Activated naive CD4-positive, alpha-beta T cell (primary cell): ENCODE measurements at places on chromosomes 3 and 15.

GRCh38 chr3:26623419-26624208, 1.0 kb downstream of the LRRC3B start:
- no peak for DNase-seq

- DNase-seq, result no peak
These were observed 37.7 kb upstream of the FGD5 start for GRCh38 chr3:14780927-14781507.

GRCh38 chr3:45236964-45237363, 10.9 kb upstream of the TMEM158 start:
- DNase-seq, result no peak

- DNase-seq, result no peak
These were observed 118.8 kb downstream of the TMCO5A start for GRCh38 chr15:38053205-38053604.

- no peak for DNase-seq
These were observed 1.1 kb downstream of the CASR start for GRCh38 chr3:122184591-122184929.

DNA sequence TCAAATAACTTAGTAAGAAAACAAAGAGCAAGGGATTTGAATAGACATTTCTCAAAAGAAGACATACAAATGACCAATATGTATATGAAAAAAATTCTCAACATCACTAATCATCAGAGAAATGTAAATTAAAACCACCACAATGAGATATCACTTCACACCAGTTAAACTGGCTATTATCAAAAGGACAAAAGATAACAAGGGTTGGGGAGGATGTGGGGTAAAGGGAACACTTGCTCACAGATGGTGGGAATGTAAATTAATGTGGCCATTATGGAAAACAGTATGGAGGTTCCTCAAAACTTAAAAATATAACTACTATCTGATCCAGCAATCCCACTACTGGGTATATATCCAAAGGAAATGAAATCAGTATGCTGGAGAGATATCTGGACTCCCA, 46.0 kb upstream of the RYK start:
- no peak for DNase-seq

DNA sequence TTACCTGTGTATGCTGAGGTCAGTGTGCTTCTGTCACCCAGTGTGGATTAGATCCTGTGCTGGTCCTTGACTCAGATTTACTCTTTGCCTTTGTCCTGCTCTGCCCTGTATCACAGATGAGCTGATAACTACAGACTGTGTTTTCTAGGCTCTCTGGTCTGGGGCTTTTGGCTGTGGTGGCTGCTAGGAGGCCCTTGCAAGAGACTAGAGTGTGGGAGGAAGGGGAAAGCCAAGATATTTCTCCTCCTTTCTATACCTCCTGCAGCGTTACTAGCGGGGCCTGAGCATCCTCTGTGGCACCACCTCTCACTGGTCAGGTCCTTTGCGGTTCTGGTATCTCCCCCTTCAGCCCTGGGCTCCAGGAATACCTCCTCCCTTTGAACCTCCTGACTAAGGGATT, 282.3 kb upstream of the TBC1D5 start:
- no peak for DNase-seq

- DNase-seq, result no peak
These were observed 43.5 kb downstream of the ACP3 start for GRCh38 chr3:132360717-132361116.

DNA sequence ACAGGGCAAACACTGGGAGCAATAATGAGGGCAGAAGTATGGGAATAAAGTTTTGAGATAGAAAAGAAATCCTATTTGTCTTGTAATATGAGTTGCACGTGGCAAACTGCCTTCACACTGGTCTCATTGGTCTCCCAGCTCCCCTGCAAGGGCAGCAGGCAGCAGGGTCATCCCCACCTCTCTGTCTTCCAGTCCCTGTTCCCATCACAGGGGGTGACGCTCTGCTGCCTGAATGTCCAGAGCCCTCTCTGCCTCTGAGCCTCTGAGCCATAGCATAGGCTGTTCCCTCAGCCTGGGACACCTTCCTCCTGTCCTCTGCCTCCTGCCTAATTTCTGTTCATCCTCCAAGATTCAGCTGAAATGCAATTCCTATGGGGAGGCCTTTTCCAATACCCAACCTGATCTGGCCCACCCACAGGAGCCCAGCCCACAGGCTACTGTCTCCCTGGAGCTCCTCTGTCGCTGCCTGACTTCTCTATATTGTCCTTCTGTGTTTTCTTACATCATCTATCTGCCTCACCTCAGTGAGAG, 12.1 kb upstream of the SKOR1 start:
- no peak for DNase-seq

DNA sequence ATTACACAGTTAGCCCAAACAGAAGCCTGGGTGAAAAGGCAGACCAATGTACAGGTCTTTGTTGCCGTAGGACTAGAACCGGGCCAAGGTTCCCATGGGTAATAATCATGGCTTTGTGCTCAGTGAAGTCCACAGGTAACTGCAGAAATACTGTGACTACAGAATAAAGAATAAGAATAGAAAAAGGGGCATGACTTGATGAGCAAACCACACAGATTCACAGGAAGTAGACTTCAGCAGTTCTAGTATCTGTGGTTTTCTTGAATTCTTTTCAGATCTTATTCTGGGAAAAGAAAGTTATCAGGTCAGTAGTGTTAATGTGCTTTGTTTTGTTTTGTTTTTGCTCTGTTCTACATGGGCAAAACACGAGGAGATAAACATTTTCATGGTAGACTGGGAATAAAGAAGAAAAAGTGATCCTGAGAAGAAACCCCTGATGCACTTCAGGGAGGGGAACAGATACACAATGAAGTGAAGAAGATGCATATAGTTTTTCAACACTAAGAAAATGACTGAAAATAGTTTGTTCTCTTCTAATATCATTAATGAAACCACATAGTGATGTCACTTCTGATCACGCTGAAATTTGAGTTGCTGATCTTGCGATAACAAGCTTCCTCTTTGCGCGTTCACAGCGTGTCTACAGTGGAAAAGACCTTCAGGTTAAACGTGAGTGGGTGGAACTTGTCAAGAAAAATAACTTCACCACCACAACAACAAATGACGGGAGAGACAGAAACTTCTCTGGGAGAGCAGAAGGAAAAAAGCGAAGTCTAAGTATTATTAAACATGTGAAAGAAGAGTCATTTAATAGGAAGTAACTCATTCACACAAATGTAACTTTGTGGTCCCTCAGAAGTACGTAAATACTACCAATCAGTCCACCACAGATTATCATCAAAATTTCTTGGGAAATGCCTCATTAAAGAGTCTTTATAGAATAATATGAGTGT, 315.8 kb upstream of the SATB1 start:
- DNase-seq, result no peak

- DNase-seq, result no peak
These were observed 42.8 kb upstream of the RPL35A start for GRCh38 chr3:197907196-197907595.

- no peak for DNase-seq
These were observed 1.4 kb upstream of the KIF23 start for GRCh38 chr15:69412701-69413100.

DNA sequence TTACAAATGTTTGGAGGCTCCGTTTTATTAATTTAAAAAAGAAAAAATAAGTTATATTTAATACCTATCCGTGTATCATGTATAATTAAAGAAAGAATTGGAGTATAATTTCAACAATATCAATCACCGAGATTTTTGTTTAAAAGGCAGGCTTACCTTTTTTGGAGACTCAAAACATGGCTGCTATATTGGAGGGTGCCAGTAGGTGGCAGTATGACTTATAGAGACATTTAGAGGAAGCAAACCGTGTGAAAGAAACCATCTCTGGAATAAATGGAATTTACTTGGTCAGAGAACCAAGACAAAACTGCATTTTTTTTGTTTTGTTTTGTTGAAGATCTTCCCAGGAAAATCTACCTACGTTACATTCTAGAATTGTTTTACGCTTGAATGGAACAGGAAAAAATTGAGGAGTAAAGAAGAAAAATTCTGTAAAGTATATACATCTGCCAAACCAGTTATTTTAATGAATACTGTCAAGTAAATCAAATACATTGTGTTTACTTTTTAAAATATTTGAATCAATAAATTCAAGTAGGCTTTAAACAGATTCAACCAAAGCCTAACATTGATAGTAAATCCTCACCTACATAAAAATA, 802.6 kb upstream of the ALCAM start:
- DNase-seq, result peak; percentile 14

DNA sequence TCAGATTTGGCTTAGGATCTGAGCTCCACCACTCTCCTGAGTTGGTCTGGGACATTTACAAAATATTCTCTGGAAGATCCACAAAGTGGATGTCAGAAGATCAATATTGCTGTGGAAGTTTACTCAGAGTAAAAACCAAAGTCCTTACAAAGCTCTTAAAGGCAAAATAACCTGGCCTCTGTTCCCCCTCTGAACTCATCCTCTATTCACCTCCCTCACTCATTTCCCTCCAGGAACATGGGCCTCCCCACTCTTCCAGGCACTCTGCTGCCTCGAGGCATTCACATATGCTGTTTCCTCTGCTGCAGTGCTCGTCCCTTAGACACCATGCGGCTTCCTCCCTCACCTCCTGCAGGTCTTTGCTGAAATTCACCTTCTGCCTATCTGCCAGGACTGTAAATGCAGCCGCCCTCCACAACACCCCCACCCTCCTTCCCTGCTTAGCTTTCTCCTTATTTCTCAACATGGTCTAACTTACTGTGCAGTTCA, 19.1 kb upstream of the CCDC174 start:
- DNase-seq, result no peak

GRCh38 chr3:103210583-103210982, 775.8 kb downstream of the ZPLD1 start:
- DNase-seq, result no peak

GRCh38 chr3:161510510-161511260, 14.1 kb downstream of the OTOL1 start:
- DNase-seq, result no peak

DNA sequence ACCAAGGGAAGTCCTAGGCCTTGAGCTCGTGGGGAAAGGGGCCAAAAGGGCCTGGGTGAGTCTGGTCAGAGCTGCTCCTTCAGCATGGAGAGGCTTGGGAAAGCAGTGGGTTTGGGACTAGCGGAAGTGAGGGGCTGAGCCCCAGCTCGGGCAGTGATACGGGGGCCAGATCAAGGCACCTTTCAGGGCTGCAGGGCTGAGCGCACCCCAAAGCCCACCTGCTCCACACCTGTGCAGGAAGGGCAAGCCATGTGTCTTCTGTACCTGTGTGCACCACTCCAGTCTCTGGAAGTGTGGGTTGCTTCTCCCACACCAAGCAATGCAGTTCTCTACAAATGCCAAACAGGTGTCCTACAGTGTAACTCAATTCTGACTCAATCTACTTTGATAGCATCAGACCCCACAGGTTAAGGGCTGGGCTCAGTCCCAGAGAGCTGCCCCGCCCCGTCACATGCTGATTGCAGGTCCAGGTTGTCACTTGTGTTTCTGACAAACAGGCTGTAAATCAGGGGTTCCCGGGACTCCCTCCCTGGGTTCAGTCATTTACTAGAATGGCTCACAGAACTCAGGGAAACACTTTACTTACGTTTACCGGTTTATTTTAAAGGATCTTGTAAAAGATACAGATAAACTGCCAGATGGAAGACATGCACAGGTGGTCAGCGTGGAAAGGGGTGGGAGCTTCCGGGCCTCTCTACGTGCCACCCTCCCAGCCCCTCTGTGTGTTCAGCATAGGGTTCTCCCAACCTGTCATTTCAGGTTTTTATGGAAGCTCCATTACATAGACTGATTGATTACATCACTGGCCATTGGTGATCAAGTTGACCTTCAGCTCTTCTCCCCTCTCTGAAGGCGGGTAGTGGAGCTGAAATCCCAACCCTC, 28.8 kb upstream of the KLF13 start:
- DNase-seq, result no peak

GRCh38 chr3:5072100-5072816, 49.8 kb upstream of the ARL8B start:
- DNase-seq, result no peak

DNA sequence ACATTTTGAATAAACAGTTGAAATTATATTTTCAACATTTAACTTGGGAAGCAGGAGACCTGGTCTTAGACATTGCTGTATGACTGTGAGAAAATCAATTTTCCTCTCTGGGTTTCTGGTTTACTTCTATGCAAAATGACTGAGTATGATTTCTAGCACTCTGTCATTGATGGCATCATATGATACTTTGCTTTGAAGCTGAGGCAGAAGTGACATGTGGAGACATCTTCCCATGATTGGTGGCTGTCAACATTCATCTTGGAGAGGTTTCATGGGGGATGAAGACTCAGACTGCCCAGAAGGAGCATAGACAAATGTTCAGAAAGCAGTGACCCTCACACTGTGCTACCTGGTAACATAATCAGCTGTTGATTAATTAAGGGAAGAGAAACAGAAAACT, 477.9 kb downstream of the PDCD6IP start:
- no peak for DNase-seq

DNA sequence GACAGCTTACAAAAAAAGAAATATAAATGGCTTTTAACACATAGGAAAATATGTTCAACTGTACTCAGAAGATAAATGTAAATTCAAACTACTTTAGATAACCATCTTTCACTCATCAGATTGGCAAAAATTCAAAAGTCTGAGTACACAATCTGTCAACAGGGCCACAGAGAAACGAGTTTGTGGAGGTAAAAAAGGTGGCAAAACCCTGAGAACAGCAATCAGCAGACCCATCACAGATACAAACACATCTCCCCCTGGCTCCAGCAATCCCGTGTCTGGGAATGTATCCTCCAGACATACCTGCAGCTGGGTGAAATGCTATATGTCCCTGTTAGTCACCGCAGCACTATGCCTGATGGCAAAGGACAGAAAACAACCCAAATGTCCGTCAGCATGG, 149.5 kb downstream of the OSBPL10 start:
- DNase-seq, result no peak

DNA sequence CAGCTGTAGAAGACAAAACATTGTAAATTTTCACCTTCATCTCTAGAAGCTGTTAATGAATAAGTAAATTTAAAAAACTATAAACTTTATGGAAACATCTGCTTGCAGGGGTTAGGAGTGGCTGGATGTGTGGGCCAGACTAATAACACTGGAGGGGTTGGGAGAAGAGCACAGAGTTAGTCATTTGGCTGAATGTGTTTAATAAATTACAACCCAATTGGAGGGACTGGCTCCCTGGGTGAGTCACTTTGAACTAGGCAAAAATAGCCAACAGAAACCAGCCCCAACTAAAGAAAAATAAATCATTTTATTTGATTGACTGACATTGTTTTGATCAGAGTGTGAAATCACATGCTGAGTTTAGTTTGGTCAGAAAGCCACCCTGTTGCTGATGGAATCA, 21.8 kb downstream of the DGKG start:
- DNase-seq, result no peak

DNA sequence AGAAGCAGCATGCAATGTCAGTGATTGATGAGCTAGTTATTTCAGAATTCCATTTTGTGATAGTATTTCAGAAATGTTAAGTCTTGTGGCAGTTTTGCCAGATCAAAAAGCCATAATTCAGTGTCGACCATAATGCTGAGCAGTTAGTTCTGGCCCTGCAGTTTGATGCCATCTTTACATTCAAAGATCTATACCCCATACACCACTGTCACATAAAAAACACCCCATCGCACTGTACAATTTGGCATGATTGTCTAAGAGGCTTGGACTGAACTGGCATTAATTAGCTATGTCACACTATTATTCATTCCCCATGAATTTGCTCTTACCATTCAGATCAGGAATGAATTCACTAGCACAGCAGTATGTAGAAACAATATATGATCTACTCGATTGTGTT, 127.7 kb upstream of the EPHA3 start:
- DNase-seq, result no peak
